ENCODE measurements at places on chromosomes 6 and 20. TPM values are rescaled to one million over a fixed set of nuclear protein-coding genes. Genes with fewer than 3 reads are reported as not detected.

TPD52L1 gene
- total RNA-seq = 85.0 TPM

KCNK5 gene
- total RNA-seq = 16.7 TPM

CDSN gene
- total RNA-seq = 1.5 TPM

C6orf52 gene
- not detected for total RNA-seq

PSORS1C2 gene
- total RNA-seq = not detected

C20orf202 gene
- total RNA-seq = not detected

C20orf204 gene
- total RNA-seq = 0.98 TPM

CCN5 gene
- 134 TPM for total RNA-seq

TSBP1 gene
- not detected for total RNA-seq

ID4 gene
- 27.7 TPM for total RNA-seq

SNAP91 gene
- total RNA-seq = 4.7 TPM

CCN2 gene
- 118 TPM for total RNA-seq

PTCRA gene
- total RNA-seq = not detected

C6orf163 gene
- 2.0 TPM for total RNA-seq

RPS6KA2 gene
- 65.1 TPM for total RNA-seq

CLVS2 gene
- 1.5 TPM for total RNA-seq

TFAP2D gene
- not detected for total RNA-seq

DPPA5 gene
- total RNA-seq = not detected
